ENCODE measurements at places on chromosomes 1 and 21. TPM values are rescaled to one million over a fixed set of nuclear protein-coding genes. Genes with fewer than 3 reads are reported as not detected.

Gene LIN28A
- total RNA-seq, result not detected

DNA sequence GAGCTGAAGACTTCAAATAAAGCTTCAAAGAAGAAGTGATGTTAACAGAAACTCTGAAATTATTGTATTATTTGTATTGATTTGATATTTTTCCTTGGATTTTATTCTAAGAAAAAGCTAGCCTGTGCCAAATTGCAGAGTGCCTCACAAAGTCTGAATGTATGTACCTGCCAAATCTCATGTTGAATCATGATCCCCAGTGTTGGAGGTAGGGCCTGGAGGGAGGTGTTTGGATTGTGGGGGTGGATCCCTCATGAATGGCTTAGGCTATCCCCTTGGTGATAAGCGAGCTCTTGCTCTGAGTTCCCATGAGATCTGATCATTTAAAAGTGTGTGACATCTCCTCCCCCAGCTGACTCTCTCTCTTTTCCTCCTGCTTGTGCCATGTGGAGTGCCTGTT lies 43.6 kb downstream of the ACKR1 start:
- no peak overlapping the region for H3K4me3 ChIP-seq
- DNase-seq, result no peak
- no peaks in the 10 kb centered on the region for H3K36me3 ChIP-seq
- no peaks in the 10 kb centered on the region for H3K4me1 ChIP-seq
- H3K27me3 ChIP-seq, result peaks cover 4% of the 10 kb centered on the region
- no peak overlapping the region for H3K27ac ChIP-seq

DNA sequence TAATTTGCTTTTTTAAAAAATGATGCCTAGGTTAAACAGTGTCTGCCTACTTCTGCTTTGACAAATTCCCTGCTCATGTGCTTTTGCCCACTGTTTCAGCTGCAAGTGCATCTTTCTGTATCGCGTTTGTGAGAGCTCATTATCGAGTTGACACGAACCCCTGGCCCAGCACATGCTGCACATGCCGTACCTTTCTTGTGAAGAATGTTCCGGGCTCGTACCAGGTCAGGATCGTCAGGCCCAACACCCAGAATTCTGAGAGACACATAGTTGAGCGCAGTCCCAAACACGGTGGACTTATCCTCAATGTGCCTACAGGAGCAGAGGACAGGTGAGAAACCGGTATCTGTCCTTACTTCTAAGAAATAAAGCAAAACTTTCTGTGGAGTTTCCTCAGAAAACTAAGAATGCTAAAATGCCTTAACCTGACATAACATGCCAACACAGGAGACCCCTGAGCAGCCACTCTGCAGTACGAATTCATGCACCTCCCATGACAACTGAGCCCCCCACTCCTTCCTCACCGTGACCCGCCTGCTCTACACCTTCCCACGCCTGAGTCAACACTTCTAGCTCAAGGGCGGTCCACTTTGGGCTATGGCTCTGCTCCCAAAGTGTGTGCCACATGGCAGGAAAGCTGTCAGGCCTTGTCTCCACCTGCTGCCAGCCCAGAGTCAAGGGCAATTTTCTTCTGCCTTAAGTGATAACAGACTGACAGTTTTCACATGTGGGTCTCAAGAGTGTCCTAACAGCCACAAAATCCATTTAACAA lies 6.7 kb downstream of the LSS start:
- no peaks in the 10 kb centered on the region for H3K36me3 ChIP-seq
- H3K4me1 ChIP-seq, result peaks cover 6% of the 10 kb centered on the region
- DNase-seq, result no peak
- no peak overlapping the region for H3K4me3 ChIP-seq

DNA sequence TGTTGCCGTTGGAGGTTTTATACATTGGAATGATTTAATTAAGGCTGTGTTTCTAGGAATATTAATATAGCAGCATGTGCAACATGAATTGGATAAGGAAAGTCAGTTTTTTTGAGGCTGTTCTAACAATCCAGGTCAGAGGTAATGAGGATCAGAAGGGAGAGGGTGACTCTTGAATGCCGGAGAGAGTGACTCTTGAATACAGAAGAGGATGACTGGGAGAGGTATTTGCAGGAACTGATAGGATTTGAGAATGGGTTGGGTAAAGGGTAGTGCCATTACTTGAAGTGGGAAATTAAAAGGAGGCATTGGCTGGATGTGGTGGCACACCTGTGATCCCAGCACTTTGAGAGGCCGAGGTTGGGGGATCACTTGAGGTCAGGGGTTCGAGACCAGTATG lies 55.6 kb upstream of the MACF1 start:
- H3K4me3 ChIP-seq, result no peak overlapping the region
- H3K36me3 ChIP-seq, result no peaks in the 10 kb centered on the region
- peaks cover 22% of the 10 kb centered on the region for H3K4me1 ChIP-seq

DNA sequence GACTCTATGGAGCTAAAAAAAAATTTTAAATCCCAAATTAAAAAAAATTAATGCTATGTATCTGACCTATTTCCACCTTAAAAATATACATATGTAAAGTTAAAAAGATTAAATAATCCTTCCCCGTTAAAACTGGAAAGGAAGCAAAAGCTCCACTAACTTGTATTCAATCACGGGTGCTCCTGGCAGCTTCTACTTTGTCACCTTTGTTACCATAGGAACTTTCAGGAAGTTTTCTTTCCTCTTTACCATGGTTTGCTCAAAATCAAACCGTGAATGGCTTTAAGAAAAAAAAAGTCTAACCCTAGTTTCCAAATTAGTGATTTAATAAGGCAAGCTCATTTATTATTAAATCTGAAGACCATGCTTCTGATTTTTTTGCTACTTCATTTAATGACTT lies 3.5 kb downstream of the GPATCH2 start:
- no peak for DNase-seq
- peaks cover 27% of the 10 kb centered on the region for H3K4me1 ChIP-seq
- no peak overlapping the region for H3K4me3 ChIP-seq
- H3K27ac ChIP-seq, result no peak overlapping the region
- no peaks in the 10 kb centered on the region for H3K27me3 ChIP-seq

DNA sequence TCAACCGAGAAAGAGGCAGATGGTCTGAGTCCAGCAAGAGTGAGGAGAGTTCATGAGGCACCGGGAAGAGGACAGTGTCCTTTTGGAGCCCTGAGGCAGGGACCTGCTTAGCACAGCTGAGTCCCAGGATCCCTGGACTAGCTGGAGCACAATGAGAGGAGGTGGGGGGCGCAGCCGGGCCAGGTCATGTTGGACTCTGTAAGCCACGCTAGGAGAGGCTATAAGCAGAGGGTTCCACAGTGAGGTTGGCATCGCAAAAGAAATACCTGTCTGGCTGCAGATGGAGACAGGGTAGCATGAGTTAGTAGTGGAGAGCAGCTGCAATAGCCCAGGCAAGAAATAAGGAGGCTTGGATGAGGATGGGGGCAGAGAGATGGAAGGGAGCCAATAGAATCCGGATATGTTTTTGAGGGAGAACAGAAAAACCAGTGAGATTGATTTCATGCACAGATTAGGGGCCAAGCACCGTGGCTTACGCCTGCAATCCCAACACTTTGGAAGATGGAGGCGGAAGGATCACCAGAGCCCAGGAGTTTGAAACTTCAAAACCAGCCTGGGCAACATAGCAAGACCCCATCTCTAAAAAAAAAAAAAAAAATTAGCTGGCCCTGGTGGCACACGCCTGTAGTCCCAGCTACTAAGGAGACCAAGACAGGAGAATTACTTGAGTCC lies 98.2 kb downstream of the DHRS3 start:
- H3K27me3 ChIP-seq, result no peaks in the 10 kb centered on the region
- no peak overlapping the region for H3K27ac ChIP-seq
- H3K4me3 ChIP-seq, result no peak overlapping the region
- no peak for DNase-seq
- no peaks in the 10 kb centered on the region for H3K4me1 ChIP-seq

DNA sequence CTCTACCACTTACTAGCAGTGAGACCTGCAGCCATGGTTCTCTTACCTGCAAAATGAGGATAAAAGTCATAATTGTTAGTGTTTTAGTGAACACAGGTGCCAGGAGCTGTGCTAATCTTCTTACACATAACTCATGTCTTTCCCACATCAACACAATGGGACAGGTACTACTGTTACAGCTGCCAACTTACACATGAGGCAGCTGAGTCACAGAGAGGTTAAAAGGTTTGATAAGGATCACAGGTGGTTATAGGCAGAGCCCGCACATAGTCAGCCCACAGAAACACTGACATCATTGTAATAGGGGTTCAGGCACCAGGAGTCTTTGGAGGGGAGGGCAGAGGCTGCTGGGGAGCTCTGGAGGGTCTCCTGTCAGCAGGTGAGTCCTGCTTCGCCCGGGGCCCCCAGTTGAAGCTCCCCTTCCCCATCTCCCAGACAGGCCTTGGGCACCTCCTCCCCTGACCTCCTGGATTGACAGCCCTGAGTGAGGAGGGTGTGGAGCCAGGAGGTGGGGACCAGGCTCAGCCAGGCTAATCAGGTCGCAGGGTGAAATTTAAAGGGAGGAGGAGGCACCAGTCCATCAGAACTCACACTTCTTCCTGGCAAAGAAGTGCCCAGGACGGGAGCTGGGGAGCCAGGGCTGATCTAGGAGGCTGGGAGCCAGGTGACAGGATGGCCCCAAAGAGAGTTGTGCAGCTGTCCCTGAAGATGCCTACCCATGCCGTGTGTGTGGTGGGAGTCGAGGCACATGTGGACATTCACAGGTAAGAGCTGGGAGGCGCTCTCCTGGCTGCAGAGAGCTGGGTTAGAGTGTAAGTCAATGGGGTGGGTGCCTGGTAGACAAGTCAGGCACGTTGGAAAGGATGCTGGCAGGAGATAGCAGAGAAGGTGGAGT lies at the start of gene PADI1:
PADI1 (plus strand) TSS at position 583 of the 895 bp plus-strand sequence; CDS start at position 673, 90 bp downstream.
- H3K27ac ChIP-seq, result peak within 1 kb of the TSS; percentile 95
- H3K4me1 ChIP-seq, result peaks cover 78% of the 10 kb centered on the region
- H3K4me3 ChIP-seq, result peak within 1 kb of the TSS; percentile 65
- no peaks in the 10 kb centered on the region for H3K36me3 ChIP-seq
- DNase-seq, result no peak

Gene LCE3D
- not detected for total RNA-seq

Gene LDLRAD1
- total RNA-seq, result 1.6 TPM

Gene MYCL
- total RNA-seq, result 6.2 TPM

Gene SERBP1
- total RNA-seq, result 339 TPM

- no peaks in the 10 kb centered on the region for H3K4me1 ChIP-seq
- no peak overlapping the region for H3K4me3 ChIP-seq
- DNase-seq, result no peak
- no peaks in the 10 kb centered on the region for H3K27me3 ChIP-seq
These were observed 47.1 kb downstream of the PTGS2 start for GRCh38 chr1:186633116-186633515.

DNA sequence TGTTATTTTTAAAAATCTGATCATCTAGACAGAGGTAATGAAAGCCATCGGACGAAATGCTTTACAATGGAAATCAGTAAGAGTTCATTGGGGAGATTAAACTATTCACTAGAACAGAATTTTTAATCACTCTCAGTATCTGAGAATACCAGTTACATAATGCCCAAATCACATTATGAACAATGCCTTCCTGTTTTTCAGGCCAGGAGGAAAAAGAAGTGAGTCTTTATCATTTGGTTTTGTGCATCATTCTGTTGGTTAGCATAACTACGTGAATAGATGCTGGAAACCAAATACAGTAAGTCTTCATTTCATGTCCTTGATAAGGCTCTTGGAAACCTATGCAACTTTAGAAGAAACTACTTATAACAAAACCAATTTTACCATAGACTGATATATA lies 18.0 kb upstream of the ASB17 start:
- H3K27me3 ChIP-seq, result no peaks in the 10 kb centered on the region
- no peak for DNase-seq
- H3K4me3 ChIP-seq, result no peak overlapping the region
- H3K27ac ChIP-seq, result no peak overlapping the region
- H3K36me3 ChIP-seq, result no peaks in the 10 kb centered on the region

DNA sequence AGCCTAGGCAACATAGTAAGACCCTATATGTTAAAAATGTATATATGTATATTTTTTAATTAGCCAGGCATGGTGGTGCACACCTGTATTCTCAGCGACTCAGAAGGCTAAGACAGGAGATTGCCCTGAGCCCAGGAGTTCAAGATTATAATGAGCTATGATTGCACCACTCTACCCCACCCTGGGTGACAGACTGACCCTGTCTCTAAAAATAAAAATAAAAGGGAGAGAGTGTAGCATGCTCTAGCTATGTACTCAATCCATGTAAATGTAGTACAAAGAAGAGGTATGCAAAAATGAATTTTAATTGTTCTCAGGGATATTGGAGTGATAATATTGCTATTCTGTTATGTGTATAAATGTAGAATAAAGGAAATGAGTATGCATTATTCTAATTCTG lies 52.9 kb upstream of the DARS2 start:
- H3K27ac ChIP-seq, result no peak overlapping the region
- H3K4me1 ChIP-seq, result no peaks in the 10 kb centered on the region
- no peak for DNase-seq
- H3K4me3 ChIP-seq, result no peak overlapping the region

GRCh38 chr1:151934048-151934493 lies 24.8 kb upstream of the THEM4 start:
- DNase-seq, result peak; percentile 54
- peaks cover 3% of the 10 kb centered on the region for H3K36me3 ChIP-seq
- H3K4me3 ChIP-seq, result no peak overlapping the region
- H3K4me1 ChIP-seq, result peaks cover 12% of the 10 kb centered on the region
- no peak overlapping the region for H3K27ac ChIP-seq
- no peaks in the 10 kb centered on the region for H3K27me3 ChIP-seq

Gene ANGPTL3
- total RNA-seq, result not detected

DNA sequence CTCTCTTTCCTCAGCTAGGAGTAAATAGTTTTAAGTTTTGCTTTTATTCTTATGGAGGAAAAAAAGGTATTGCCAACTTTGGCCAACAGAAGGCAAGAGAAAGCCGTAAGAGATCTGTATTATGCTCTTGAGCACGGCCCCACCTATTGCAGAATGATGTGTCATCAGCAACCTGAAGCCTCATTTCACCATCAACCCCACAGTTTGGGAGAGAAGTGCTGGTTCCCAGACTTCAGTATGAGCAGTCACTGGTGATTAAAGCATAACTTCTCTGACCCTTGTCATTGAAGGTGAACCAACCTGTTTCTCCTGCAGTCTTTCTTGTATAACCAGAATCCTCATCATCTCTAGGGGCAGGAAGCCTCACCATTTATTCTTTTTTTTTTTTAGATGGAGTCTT lies 100.2 kb downstream of the SIPA1L2 start:
- H3K27me3 ChIP-seq, result no peaks in the 10 kb centered on the region
- no peaks in the 10 kb centered on the region for H3K36me3 ChIP-seq
- H3K4me3 ChIP-seq, result peak overlapping the region; percentile 4
- DNase-seq, result peak; percentile 13

Gene GNG4
- 16.3 TPM for total RNA-seq

- no peak for DNase-seq
- H3K4me3 ChIP-seq, result no peak overlapping the region
- no peaks in the 10 kb centered on the region for H3K27me3 ChIP-seq
- peaks cover 14% of the 10 kb centered on the region for H3K36me3 ChIP-seq
These were observed 69.8 kb downstream of the PBX1 start for GRCh38 chr1:164628772-164629171.
